T follicular helper cell (primary cell): ENCODE measurements at places on chromosomes 7 and 10.

DNA sequence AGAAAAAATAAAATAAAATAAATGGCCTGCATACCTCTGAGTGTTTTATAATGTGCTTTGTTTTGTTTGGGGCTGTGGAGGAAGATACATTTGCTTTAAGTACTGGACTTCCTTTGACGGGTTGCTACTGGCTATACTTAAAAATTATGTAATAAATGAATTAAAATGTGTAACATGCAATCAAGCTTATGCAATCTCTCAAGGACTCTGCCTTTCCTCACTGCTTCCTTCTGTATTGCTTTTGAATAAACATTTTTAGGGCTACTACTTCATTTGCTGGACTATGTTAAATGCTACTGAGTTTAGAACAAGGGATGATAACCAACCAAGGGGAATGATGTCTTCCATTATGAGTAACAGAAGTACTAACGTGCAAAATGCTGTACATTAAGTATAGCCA lies 91.6 kb downstream of the ETV1 start:
- DNase-seq = no peak

- no peak for DNase-seq
These were observed 236.2 kb upstream of the PITRM1 start for GRCh38 chr10:3408603-3409365.

GRCh38 chr7:111518264-111518663 lies 44.0 kb downstream of the IMMP2L start:
- no peak for DNase-seq

GRCh38 chr10:84537447-84537931 lies 209.1 kb downstream of the CCSER2 start:
- no peak for DNase-seq

- no peak for DNase-seq
These were observed 162.9 kb downstream of the GRK5 start for GRCh38 chr10:119370111-119370741.

GRCh38 chr7:156219307-156220077 lies 407.2 kb upstream of the SHH start:
- DNase-seq = no peak

DNA sequence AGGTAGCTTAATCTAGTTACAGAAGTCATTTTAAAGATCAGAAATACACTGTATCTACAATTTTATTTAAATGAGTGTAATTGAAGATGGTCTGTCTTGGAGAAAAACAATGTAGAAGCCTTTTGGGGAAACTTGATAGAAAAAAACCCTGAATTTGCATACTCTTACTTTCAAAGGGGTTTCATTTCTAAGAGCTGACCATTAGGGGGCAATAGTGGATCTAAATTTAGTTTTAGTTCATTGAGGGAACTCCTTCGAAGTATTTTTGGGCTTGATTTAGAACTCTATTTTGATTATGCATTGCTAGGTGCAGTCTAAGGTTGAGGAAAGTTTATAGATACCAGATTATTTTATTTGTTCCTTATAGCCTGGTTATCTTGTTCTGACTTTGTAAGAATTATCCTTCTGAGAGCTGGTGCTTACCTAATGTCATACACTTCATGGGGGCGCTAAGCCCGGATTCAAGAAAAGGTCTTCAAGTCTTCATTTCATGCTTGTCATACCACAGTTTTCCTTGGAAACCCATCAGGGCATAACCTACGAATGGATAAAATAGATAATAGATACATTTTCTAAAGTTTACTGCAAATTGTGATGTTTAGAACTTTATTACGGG lies 69.1 kb upstream of the MXI1 start:
- no peak for DNase-seq

DNA sequence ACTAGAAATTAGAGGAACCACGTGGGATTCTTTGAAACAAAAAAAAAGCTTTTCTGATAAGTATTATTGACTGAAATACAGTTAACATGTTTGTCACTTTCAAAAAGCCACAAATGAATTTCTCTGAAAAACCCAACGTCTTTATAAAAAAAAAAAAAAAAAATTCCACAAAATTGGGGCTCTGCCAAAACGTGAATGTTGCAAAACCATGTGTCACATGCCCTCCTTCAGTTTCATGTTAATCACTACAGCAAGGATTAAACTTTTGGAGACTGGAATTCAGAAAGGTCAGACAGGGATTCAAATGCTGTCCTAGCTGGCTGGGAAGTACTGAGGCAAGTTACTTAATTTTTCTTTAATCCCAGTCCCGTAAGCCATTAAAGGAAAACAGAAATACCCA lies 278.0 kb upstream of the KLF14 start:
- DNase-seq = no peak

DNA sequence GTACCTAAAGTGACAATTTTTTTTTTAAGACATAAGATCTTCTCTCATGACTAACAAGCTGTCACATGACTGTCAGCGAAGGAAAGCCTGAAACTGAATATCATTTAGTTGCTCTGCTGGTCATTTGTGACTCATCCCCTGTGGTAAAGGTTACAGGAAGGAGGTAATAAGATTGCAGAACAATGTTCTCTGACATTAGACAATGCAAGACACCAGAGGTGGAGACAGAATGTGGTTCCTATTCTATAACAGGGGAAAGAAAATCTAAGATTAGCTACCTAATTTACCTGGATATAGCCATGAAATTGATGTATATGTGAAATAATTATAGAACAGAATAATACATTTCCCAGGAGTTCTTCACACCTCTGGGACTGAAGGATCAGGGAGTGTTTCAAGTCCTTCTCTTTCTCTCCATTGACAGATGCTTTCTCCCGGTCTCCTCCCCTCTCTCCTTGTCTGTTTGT lies 47.7 kb downstream of the LRGUK start:
- DNase-seq = no peak

DNA sequence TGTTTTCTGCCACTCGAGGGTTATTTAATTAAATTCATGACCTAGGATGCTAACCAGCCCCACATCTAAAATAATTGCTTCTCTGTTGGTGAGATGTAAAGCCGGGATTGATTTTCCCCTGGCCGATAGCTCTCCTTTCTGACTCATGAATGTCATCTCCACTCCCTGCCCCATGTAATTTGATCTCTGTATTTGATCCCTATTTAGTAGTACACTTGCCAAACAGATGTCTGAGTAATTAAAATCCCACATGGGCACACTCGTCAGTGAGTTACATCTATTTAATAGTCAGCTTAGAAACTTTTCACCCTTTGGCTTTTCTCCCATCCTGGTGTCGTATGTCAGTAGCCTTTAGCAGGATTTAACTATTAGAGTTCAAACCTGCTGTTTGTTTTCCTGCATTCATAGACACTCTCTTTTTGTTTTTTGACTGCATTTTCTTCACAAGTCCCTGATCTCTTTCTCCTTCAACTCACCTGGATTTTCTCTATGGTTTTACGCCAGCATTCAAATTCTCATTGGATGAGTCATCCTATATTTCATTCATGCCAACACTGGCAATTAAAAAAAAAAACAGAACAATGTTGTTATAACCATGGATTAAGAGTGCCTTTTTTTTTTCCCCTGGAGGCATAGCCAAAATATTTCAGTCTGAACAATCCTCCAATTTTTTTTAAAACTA lies 82.7 kb downstream of the SPAG6 start:
- no peak for DNase-seq

- DNase-seq = no peak
These were observed 25.8 kb upstream of the TSPAN13 start for GRCh38 chr7:16727736-16728135.

GRCh38 chr7:115005953-115006352 lies 84.1 kb downstream of the MDFIC start:
- DNase-seq = no peak

DNA sequence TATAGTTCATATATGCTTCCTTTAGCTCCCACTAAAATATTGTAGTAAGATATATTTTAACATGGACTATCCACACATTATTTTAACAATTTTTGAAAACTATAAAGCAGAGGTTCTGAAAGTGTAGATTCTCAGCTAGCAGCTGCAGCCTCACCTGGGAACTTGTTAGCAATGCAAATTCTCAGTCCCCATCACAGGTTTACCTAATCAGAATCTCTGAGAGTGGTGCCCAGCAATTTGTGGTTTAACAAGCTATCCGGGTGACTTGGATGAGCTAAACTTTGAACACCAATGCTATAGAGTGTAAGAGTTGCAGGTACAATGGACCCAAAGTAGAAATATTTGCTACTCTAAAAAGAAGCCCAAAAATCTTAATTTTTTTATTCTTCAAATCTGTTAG lies 99.8 kb upstream of the MDFIC start:
- DNase-seq = no peak

- no peak for DNase-seq
These were observed 176.2 kb downstream of the ST7 start for GRCh38 chr7:117129521-117129955.

DNA sequence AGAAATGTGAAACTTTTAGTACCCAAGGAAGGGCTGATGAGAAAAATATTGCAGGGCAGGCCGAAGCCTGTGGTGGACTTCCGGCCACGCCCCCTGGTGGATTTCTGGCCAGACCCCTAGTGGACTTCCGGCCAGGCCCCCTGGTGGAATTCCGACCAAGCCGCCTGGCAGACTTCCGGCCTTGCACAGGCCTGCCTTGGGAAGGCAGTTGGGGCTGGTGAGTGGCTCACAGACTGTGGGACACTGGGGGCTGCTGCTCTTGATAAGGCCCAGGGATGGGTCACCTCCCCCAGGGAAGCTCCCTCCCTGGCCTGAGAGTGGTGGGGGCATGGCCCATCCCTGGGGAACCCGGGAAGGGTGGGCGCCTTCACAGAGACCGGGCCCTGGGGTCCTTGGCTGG lies 116.4 kb upstream of the MKI67 start:
- no peak for DNase-seq

GRCh38 chr7:129191272-129191671 lies 2.8 kb downstream of the SMO start:
- no peak for DNase-seq

- DNase-seq = no peak
These were observed 102.0 kb upstream of the RPA3 start for GRCh38 chr7:7820409-7820808.

DNA sequence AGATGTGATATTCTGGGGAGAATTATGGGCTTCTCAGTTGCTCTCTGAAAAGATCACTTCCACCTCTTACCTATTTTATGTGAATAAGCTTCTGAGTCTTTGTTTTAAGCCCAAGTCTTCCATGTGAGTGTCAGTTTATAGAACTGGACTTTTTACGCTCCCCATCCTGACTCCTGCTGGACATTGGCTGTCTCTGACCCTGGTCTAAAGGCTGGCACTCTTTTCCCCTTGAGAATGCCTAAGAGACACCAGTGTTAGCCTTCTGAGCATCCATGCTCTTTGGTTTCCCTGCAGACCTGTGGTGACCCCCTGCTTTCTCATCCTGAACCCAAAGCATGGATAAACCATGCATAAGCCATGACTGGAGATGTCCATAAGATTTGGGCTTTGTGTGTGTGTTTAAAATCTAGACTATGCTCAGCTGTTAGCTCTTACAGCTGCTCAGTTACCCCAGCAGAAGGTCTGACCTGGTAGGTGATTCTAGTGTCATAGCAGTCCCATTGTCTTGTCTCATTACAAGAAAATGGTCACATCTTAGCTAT lies 148.6 kb upstream of the IMMP2L start:
- DNase-seq = no peak

GRCh38 chr10:62852961-62853702 lies 37.0 kb upstream of the EGR2 start:
- no peak for DNase-seq

DNA sequence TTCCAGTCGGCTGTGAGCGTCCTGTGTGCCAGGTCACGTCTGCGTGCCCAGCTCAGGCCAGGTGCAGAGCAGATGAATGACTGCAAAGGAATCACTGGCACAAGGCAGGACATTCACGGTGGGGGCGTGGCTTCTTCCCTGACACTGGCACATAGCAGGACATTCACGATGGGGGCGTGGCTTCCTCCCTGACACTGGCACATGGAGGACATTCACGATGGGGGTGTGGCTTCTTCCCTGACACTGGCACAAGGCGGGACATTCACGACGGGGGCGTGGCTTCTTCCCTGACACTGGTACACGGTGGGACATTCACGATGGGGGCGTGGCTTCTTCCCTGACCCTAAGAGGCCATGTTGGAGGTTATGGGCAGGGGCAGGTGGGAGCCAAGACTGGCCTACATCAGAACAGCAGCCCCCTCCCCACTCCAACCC lies 64.3 kb downstream of the MYL10 start:
- DNase-seq = no peak

DNA sequence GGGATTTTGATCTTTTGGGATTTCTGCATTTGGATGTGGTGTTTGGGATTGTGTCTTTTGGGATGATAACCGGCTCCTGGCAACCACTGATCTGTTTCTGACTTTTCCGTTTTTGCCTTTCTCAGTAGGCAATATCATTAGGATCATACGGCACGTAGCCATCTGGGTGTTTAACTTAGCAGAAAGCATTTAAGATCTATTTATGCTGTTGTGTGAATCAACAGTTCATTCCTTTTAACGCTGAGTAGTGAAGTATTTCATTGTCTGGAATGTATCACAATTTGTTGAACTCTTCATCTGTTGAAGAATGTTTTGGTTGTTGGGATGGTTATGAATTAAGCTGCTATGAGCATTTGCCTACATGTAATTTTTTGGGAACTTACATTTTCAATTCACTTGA lies 459.6 kb downstream of the SDK1 start:
- DNase-seq = no peak

DNA sequence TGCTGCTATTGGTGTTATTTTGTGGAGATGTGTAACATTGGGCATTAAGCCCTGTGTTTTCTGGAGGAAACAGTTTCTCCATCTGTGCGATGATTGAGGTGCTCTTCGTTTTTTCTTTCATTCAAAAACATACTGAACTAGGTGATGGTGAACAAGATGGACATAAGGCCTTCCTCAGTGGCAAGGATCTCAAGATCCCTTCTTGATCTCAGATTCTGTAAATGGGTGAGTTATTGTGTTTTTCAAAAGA lies 759 bp upstream of the ELAPOR2 start:
- no peak for DNase-seq

DNA sequence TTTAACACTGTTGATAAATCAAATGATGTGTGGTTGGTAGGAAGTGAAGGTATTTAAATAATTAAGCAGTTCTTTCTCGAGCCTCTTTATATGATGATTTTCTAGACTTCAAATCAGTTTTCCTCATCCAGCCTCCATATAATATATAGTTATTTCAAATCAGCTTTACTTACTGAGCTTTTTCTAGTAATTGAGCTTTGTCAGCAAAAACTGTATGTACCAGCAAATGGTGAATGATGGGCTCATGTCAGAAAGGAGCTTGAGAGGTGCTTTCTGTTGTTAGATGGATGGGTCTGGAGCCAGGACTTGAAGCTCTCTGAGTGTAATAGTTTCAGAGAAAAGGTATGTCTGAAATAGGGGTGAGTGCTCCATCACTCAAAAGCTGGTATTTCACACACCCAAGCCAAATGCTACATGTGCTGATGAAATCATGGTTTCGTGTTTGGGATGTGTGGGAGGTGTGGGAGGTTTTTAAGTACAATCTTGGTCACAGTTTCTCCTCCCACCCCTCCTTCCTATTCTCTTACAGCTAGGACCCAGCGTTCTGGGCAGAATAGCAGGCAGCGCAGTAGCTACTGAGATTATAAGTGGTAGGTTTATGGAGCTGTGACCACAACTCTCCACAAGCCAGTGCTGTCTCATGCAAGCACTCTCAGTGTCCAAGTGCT lies 55.8 kb downstream of the LRMDA start:
- no peak for DNase-seq
